ENCODE measurements at places on chromosomes 6 and 20. TPM values are rescaled to one million over a fixed set of nuclear protein-coding genes. Genes with fewer than 3 reads are reported as not detected.
A peak's percentile ranks its signal among the peaks of the same experiment; 100 is the strongest.

GRCh38 chr20:63295422-63295821 lies 2.4 kb downstream of the COL20A1 start:
- H3K27me3 ChIP-seq: peaks cover 21% of the 10 kb centered on the region
- H3K4me3 ChIP-seq: no peak overlapping the region
- H3K4me1 ChIP-seq: no peaks in the 10 kb centered on the region

DNA sequence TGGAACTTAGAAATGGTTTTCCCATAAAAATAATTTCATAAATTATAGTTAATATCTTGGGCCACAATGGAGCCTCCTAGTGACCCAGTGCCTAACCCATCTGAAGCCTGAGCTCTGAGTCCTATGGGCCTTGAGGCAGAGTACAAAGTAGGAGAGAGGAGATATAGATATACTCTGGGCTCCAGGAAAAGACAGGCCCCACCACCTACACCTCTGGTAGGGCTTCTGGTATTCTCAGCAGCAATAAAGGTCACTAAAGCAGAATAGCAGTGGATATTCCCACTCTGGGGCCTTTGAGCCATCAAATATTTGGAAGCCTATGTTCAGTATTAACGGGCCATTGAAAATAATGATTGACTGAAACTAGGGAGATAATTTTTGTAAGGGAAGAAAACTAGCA lies 24.1 kb downstream of the CYP39A1 start:
- H3K4me3 ChIP-seq: no peak overlapping the region
- H3K36me3 ChIP-seq: no peaks in the 10 kb centered on the region
- H3K27me3 ChIP-seq: no peaks in the 10 kb centered on the region
- H3K27ac ChIP-seq: no peak overlapping the region
- no peaks in the 10 kb centered on the region for H3K4me1 ChIP-seq

DNA sequence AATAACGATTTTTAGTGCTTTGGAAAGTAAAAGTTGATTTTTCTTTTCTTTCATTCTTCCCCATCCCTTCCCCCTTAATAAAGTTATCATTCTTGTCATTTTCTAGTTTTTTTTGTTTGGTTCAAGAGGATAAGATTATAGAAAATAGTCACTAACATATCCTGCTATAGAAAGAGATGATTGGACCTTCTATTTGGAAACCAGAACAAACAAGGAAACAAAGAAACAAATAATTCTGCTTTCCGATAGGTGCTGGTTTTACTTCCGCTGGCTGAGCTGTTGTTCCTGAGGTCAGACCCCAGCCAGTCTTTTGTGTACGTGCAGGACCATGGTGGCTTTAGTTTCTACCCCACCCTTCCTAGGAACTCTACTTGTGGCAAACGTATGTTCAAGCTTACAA lies at the start of gene CDH26:
Gene CDH26 (plus strand): TSS at position 301 of the 400 bp plus-strand sequence. CDS start 304 bp downstream, outside the sequence.
- no peak within 1 kb of the TSS for H3K27ac ChIP-seq
- no peaks in the 10 kb centered on the region for H3K36me3 ChIP-seq
- no peaks in the 10 kb centered on the region for H3K27me3 ChIP-seq
- DNase-seq: no peak
- no peak within 1 kb of the TSS for H3K4me3 ChIP-seq
- no peaks in the 10 kb centered on the region for H3K4me1 ChIP-seq

DNA sequence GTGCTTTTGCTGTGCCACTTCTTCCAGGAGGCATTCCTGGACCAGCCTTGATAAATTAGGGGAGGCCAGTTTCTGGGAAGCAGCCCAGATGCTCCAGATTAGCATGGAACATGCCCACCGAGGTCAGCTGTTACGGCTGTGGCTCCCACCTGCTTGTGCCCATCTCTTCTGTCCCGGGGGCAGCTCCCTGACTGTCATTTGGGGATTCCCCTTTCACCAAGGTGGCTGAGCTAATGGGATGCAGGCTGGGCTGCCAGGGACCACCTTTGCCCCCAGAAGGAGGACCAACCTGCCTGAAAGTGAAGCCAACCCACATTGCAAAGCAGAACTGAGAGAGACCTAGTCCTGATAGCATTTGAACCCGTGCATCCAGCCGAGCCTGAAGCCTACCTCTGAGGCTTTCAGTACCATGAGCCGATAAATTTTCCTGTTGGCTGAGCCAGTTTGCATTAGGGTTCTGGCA lies 85.3 kb downstream of the PTPN1 start:
- no peaks in the 10 kb centered on the region for H3K27me3 ChIP-seq
- peaks cover 24% of the 10 kb centered on the region for H3K4me1 ChIP-seq
- DNase-seq: no peak
- no peak overlapping the region for H3K27ac ChIP-seq
- no peaks in the 10 kb centered on the region for H3K36me3 ChIP-seq

DNA sequence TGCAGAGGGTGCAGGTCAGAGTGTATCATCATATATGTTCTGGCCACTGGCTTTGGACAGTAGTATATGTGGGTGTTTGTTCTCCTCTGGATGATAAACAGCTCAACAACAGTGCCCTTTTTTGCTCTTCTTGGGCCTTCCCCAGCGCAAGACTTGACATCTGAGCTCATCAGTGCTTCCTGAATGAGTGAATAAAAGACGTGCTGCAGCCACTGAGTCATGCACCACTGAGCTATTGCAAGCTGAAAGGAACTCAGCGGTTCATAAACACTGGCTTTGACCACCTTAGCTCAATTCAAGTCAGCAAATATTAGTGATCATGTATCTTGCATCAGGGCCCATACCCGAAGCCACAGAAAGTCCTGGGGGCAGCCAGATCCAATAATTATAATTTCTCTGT lies 105.3 kb upstream of the KCNG1 start:
- H3K27ac ChIP-seq: no peak overlapping the region
- H3K36me3 ChIP-seq: no peaks in the 10 kb centered on the region
- DNase-seq: no peak
- no peaks in the 10 kb centered on the region for H3K4me1 ChIP-seq
- no peak overlapping the region for H3K4me3 ChIP-seq

Gene NFATC2
- total RNA-seq: 3.5 TPM

- peaks cover 14% of the 10 kb centered on the region for H3K4me1 ChIP-seq
- no peaks in the 10 kb centered on the region for H3K27me3 ChIP-seq
- no peak overlapping the region for H3K27ac ChIP-seq
- DNase-seq: no peak
Observed at GRCh38 chr6:138689849-138690248, 83.7 kb upstream of the CCDC28A start.

GRCh38 chr6:33314943-33315792 lies 1.3 kb upstream of the TAPBP start:
- H3K36me3 ChIP-seq: peaks cover 9% of the 10 kb centered on the region
- no peaks in the 10 kb centered on the region for H3K27me3 ChIP-seq
- H3K4me3 ChIP-seq: peak overlapping the region; percentile 65
- H3K27ac ChIP-seq: peak overlapping the region; percentile 94
- DNase-seq: peak; percentile 80

DNA sequence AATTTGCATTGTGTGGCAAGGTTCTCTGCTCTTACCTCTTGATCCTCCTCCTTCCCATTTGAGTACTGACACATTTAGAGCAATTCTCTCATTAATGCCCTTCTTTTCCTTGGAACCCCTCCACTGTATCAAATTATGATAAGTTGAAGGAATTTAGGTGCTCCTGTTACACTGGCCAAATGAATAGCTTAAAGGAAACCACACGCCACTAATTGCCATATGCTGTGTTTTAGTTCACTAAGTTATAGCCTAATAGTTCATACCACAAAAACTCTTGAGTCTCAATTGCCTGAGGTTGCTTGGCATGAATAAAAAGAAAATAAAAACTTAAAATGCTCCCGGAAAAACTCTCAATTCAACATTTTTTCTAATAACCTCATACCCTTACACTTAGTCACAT lies 1239.3 kb downstream of the EPHA7 start:
- no peaks in the 10 kb centered on the region for H3K27me3 ChIP-seq
- no peak for DNase-seq
- H3K4me1 ChIP-seq: no peaks in the 10 kb centered on the region
- no peak overlapping the region for H3K27ac ChIP-seq

GRCh38 chr20:47678536-47678935 lies 106.7 kb downstream of the SULF2 start:
- no peaks in the 10 kb centered on the region for H3K36me3 ChIP-seq
- peaks cover 17% of the 10 kb centered on the region for H3K4me1 ChIP-seq
- no peak for DNase-seq
- no peaks in the 10 kb centered on the region for H3K27me3 ChIP-seq
- H3K27ac ChIP-seq: no peak overlapping the region
- no peak overlapping the region for H3K4me3 ChIP-seq

- H3K27me3 ChIP-seq: no peaks in the 10 kb centered on the region
- H3K4me3 ChIP-seq: no peak overlapping the region
- no peak overlapping the region for H3K27ac ChIP-seq
Observed at GRCh38 chr6:15108383-15108715, 137.5 kb upstream of the JARID2 start.

Gene CLDN20
- total RNA-seq: not detected

GRCh38 chr6:9647599-9647998 lies 767.3 kb downstream of the TFAP2A start:
- no peak for DNase-seq
- no peak overlapping the region for H3K4me3 ChIP-seq
- no peaks in the 10 kb centered on the region for H3K4me1 ChIP-seq

GRCh38 chr6:148720406-148720805 lies 26.4 kb upstream of the UST start:
- DNase-seq: no peak
- no peaks in the 10 kb centered on the region for H3K4me1 ChIP-seq
- H3K27ac ChIP-seq: no peak overlapping the region
- H3K36me3 ChIP-seq: no peaks in the 10 kb centered on the region

- H3K27me3 ChIP-seq: no peaks in the 10 kb centered on the region
- no peak overlapping the region for H3K27ac ChIP-seq
- H3K4me1 ChIP-seq: no peaks in the 10 kb centered on the region
- no peak for DNase-seq
Observed at GRCh38 chr20:20237093-20237959, 130.6 kb upstream of the INSM1 start.

DNA sequence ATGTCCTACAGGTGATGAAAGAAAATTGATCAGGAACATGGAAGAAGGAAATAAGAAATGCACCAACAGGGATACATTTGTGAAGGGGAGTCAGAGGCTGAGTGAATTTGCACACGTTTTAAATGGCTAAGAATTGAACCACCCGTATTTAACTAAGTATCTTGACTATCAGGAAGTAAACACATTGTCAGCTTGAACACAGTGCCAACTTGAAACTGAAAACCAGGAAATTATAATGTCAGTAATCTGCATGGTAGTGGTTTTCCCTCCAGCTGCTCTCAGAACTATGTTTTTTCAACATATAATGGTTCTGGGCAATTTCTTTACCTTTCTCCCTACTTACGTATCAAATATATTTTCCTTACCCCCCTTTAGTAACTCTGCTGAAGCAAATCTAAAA lies 366.5 kb upstream of the POU3F2 start:
- no peak overlapping the region for H3K4me3 ChIP-seq
- no peak for DNase-seq
- H3K36me3 ChIP-seq: no peaks in the 10 kb centered on the region
- no peaks in the 10 kb centered on the region for H3K27me3 ChIP-seq

DNA sequence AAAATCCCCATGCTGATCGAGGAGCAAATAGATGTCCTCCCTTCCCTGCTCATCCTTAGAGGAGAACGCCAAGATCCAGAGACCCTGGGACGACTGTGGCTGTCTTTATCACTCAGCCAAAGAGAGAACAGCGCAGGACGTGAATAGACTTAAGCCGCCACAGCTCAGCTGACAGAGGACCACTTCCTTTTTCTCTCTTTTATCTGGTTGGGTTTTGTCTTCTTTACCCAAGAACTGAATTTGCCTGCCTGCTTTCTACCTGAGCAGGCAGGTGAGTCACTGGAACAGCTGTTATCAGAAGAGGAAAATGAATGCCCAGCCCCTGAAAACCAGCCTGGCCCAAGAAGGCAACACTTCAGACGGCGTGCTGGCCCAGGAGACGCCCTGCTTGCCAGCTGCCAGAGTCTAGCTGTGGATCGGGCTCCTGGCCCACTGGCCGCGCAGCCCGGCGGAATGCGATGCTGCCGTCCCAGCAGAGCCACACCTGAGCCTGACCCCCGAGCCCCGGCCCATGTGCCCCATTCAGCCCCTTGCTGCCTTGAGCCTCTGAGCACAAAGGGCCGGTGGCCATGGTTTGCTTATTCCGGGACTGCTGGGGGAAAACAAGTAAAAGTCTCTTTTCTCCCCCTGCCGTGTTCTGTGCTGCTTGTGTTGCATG lies 82.1 kb downstream of the TCP11 start:
- no peak for DNase-seq
- no peaks in the 10 kb centered on the region for H3K27me3 ChIP-seq
- H3K4me3 ChIP-seq: no peak overlapping the region
- peaks cover 53% of the 10 kb centered on the region for H3K4me1 ChIP-seq

DNA sequence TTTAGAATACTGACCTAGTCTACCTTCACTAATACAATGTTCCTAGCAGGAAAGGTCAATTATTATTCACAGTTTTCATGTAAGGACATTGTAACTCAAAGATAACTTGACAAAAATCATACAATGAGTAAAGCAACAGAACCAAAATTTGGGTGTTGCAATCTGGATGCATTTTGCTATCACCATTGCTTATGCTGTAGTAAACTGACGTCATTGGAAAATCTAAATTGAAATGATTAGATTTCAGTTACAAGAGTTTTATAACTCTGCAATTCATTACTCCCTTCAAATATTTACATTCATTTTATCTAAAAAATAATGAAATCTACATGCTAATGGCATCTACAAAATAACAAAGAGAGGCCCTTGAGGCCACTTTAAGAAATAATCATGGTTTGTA lies 147.0 kb downstream of the TENT5A start:
- no peaks in the 10 kb centered on the region for H3K36me3 ChIP-seq
- DNase-seq: no peak
- no peak overlapping the region for H3K4me3 ChIP-seq
- no peak overlapping the region for H3K27ac ChIP-seq

DNA sequence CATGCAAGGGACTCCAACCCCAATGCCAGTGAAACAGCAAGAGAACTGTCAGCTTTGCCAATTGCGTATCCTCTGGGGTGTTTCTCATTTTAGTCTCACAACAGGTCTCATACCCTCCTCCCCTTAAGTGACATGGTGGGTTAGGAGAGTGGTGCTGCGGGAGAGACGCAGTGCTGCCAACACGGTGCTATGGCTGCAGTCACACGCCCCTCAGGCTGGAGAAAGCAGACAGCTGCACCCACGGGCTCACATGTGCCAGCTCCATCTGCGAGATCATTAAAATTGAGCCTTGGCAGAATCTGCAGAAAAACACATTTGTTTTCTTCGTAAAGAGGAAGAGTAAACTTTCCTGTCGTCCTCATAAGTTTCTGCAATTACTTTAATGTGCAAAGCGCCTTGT lies 114.7 kb downstream of the ANKRD60 start:
- H3K4me1 ChIP-seq: no peaks in the 10 kb centered on the region
- DNase-seq: no peak
- no peak overlapping the region for H3K4me3 ChIP-seq

DNA sequence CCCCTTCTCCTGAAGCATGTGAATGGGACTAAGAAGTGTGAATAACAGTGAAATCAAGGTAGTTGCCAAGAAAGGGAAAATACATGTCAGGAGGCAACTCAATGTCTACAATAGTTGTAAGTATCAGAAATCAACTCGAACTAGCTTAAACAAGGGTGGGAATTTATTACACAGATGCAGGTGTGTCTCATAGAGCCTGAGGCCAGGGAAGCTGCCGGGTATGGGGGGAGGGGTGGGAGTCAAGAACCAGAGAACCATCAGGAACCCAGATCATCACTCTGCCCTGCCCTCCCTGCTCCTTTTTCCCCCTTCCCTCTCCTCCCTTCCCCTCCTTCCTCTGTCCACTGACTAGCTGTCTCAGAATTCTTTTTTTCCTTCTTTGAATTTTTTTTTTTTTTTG lies 34.9 kb upstream of the BMP6 start:
- no peaks in the 10 kb centered on the region for H3K27me3 ChIP-seq
- DNase-seq: no peak
- H3K27ac ChIP-seq: no peak overlapping the region
- H3K4me3 ChIP-seq: no peak overlapping the region

Gene APOM
- total RNA-seq: not detected

Gene GINS1
- total RNA-seq: 0.68 TPM

GRCh38 chr6:34331371-34332050 lies 61.0 kb downstream of the NUDT3 start:
- DNase-seq: no peak
- no peaks in the 10 kb centered on the region for H3K36me3 ChIP-seq
- no peak overlapping the region for H3K4me3 ChIP-seq
- H3K27me3 ChIP-seq: no peaks in the 10 kb centered on the region
- H3K27ac ChIP-seq: no peak overlapping the region

Data from sigmoid colon (tissue), 7 donors.